ENCODE measurements at places on chromosomes 5 and 9. TPM values are rescaled to one million over a fixed set of nuclear protein-coding genes. Genes with fewer than 3 reads are reported as not detected.

DNA sequence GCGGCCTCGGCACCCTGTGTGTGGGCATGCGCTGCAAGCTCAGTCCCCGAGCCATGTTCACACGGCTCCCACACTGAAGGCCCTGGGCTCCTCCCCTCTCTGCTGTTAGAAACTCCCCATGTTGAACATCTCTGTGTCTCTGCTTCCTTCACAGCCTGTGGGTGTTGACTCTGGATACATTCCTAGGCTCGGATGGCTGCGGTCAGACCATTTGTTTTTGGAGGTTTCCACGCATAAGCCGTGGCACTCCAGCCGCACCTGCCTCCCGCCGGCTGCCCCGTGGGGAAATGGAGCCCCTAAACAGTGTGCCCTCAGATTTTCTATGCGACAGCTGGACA, 31.2 kb upstream of the LRRC14B start:
- DNase-seq: peak; percentile 65

- peak; percentile 31 for DNase-seq
Measured at GRCh38 chr5:74272024-74272775, 368.3 kb downstream of the ENC1 start.

DNA sequence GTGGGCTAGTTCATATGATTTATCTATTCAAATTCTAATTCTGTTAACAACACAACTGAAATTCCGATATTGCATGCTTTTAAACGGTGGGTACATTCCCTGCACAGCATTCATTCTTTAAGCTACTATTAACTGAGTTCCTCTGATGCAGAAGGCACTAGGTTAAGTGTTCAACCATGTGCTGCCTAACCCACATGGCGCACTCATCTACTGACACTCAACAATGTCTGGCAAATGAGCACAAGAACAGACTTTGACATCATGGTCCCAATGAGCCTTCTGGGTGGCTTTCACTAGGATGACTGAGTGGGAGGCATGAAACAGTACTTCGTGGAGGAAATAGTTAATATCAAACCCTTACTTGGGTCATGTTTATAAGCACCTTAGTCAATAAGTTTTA, 10.2 kb downstream of the NREP start:
- DNase-seq: no peak

DNA sequence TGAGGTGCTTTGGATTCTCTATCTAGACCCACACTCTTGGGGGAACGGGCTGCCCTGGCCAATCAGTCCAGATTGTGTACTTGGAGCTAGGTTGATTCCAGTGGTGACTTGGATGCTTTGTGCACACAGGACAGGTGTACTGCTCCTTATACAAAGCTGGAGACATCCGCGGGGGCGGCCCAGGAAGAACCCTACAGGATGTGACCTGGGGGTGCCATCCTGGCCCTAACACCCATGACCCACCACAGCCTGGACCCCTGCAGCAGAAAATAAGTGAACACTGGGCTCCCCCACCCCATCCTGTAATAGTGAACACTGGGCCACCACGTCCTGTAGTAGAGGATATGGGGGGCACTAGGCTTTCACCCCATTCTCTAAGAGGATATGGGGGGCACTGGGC, 12.1 kb upstream of the PLEKHG4B start:
- no peak for DNase-seq

DNA sequence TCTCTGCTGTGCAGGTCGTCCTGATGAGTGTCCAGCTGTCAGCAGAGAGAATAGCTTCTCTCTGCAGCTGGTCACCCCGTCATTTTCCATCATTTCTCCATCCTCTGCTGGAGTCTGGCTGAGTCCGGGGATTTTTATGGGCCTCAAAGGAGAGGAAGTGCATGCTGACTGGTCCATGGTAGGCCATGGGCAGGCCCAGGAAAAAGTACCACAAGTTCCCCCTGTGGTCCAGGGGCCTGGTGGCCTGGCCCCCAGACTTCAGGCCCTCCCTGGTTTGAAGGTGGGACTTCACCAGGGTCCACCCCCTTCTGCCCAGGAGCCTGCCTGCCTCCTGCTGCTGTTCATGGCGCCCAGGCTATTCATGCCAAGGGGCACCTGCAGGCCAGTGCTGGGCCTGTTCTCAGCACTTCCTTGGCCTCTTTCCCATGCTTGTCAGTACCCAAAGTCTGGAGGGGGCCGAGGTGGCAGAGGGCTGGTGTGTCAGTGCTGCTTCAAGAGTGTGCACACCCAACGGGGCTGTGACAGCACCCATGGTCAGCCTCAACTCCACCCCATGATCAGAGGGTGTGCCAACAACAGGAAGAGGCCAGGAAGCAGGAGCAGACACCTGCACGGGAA, 7.3 kb upstream of the MTMR12 start:
- no peak for DNase-seq

DNA sequence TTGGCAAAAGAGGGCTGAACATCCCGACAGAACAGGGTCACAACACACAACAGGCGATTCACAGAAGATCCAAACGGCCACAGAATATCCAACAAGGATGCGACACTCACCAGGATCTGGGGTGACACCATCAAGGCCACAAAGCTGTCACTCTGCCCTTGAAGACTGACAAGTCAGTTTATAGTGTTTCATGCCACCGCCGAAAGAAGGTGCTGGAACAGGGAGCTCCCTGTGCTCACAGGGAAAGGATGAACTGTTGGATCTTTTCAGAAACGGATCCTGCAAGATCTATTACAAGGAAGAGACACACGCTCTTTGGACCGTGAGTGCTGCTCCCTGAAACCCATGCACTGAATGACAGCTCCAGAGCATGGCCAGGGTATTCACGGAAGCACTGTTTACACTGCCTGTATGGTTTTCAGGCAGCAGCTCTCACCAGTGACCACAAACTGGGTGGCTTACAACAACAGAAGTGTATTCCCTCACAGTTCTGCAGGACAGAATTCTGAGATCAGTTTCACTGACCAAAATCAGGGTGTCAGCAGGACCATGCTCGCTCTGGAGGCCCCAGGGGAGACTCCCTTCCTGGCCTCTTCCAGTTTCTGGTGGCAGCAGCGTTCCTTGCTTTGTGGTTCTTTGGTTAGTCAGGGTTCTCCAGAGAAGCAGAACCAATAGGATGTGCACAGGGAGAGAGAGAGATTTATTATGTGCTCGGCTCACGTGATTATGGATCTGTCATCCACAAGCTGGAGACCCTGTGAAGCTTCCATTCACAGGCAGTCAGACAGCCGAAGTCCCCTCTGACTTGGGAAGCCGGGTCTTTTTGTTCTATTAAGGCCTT, 52.8 kb downstream of the SEMA4D start:
- no peak for DNase-seq

DNA sequence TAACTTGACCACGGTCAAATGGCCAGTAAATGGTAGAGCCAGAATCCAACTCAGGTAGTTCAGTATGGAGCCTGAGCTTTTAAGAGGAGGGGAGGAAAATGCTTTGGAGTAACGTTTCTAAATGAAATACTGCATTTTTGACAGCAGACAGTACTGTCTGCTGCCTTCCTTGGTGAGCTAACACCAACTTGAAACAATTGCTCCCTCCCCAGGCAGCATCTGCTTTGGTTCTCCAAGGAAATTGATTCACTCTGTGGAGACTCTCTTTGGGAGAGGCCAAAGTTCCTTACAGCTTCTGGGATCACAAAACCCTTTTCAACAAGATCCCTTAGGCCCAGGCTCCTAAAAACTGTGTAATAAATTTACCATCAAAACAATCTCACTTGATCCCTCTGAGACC, 75.2 kb upstream of the SSBP2 start:
- DNase-seq: peak; percentile 23

The CCNI2 gene
- not detected for total RNA-seq

The ORM2 gene
- not detected for total RNA-seq

The SPINK6 gene
- not detected for total RNA-seq

The TRMT10B gene
- total RNA-seq: 2.3 TPM

The EXOSC2 gene
- total RNA-seq: 48.6 TPM

The TLX3 gene
- total RNA-seq: not detected

The KCNV2 gene
- not detected for total RNA-seq

Data from IMR-90 (cell line).